Stimulated activated CD8-positive, alpha-beta memory T cell treated with anti-CD3 and anti-CD28 coated beads, Interleukin-7, amount 100 ng/mL, for 48 hours (primary cell): ENCODE measurements at places on chromosomes 13 and 19.

DNA sequence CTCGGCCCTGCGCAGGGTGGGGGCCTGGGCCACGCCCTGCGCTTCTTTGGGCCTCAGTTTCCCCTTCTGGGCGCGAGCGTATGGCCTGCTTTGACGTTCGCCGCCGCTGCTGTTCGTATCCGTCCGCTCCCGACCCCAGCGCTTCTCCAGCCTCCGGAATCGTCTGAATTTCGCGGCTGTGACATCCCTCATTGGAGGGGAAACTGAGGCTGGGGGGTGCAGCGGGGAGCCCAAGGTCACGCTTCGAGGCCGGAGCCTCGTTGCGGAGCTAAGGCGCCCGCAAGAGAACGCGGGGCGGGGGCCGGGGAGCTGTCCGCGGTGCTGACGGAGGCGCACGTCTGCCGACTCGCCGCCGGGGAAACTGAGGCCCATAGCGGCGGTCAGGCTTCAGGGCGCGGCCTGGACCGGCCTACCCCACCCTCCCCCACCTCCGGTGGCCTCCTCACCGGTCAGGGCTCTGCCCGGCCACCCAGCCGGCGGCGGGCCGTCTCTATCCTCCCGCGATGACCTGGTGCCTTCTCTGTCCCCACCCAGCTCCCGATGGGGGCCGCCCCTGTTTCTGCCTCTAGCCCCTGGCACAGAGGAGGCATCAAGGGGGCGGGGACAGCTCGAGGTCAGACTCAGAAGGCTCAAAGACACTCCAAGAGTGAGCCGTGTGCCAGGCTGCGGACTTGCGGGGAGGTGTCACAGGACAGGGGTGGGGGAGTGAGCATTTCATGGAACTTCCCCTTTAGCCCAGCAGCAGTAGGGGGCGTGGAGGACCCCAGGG, 3.0 kb upstream of the APC2 start:
- no peak for DNase-seq

DNA sequence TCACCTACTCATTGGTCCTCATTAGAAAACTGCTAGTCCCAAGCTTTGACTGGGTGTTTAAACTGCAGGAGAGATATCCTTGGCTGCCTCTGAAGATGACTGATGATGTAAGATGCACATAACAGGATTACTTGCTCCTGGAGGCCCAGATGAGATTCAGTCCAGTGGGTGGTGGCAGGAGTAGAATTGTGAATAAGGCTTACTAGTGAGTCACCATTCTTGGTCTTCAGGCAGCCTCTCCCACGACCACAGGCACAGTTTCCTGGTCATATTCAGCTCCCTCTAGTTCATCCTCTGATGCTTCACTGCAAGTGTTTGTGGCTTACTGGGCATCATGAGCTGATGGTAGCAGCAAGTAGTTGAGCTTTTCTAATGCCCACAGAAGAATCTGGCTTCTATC, 12.1 kb downstream of the SERTM1 start:
- DNase-seq, result no peak

- DNase-seq, result no peak
Measured at GRCh38 chr19:51091895-51092873, 9.5 kb upstream of the KLK14 start.

- no peak for DNase-seq
Measured at GRCh38 chr13:61777899-61778298, 362.2 kb upstream of the PCDH20 start.
